ENCODE measurements at places on chromosomes 6 and 20.

DNA sequence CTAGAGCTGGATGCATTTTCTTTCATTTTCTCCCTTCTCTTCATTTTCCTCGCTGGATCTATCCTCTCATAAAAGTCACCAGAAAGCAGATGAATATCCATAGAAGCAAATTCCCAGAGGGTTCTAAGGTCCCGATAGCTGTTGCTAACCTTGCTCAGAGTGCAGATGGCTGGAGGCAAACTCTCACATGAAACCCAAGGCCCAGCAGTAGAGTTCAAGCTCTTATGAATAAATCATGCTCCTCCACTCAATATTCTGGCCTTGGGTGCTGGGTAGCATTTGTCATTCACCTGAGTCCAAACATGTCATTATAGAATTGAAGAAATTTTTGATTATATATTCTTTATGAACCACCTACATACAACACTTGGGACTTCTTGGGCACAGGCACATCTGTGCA is 539.7 kb upstream of the MARCKS start:
- DNase-seq: no peak

- no peak for DNase-seq
Measured at GRCh38 chr6:100255701-100256100, 209.0 kb downstream of the SIM1 start.

GRCh38 chr6:112881828-112882780 is 535.0 kb downstream of the RFPL4B start:
- DNase-seq: peak; percentile 30

DNA sequence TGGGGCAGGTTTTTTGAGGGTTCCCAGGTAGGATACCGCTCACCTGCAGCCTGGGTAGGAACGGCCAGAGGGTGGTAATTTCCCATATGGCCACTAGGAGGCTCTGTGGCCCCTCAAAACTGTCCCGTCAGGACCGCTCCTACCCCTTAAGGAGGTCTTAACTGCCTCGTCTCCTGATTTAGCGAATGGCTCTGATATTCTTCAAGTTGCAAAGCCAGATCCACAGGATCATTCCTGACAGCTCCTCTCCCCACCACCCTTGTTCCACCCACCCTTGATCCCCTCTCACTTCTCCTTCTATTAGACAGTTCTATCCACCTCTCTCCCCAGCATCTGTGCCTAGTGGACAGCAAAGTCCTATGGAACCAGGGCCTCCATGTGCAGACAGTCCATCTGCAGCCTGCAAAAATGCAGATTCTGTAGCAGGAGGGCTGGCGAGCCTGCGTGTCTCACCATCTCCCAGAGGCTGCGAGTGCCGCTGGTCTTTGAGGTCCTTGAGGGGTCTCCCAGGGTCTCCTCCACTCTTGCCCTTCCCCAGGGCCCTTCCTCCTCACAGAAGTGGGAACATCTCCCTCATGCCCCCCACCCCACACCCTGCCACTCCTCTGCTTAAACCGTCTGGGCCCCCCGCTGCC is 34.3 kb upstream of the ZBP1 start:
- peak; percentile 69 for DNase-seq

DNA sequence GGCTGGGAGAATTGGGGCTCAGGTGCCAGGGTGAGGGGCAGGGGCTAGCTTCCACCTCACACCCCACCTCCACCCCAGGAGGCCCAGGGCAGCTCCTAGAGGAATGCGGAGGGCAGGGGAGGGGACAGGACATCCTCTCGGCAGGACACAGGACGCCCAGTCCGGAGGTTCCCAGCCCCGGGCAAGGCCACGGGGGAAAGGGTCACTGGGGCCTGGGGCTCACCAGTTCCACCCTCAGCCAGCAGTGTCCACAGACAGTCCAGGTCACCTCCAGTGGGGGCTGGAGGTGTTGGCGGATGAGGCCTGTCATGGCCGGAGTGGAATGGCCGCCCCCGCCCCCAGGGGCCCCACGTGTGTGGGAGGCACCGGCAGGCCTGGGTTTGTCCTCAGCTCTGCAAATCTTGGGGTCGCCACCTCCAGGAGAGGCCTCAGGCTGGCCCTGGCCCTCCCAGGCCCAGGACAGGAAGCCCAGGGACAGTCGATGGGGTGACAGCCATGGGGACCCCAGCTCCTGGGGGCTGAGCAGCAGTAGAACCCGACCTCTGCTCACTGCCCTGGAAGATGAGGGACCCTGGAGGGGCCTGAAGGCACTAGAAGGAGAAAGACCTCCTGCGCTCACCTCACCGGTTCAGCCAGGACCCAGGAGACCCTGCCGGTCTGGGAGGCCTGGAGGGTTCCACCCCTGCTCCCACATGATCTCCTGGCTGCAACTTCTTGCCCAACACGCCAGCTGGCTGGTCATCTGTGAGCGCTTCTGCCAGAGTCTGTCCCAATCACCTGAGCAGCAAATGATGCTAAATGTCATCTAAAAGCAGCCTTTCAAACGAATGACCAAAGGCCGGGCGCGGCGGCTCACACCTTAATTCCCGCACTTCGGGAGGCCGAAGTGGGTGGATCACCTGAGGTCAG is 13.0 kb upstream of the ABHD16B start:
- no peak for DNase-seq

DNA sequence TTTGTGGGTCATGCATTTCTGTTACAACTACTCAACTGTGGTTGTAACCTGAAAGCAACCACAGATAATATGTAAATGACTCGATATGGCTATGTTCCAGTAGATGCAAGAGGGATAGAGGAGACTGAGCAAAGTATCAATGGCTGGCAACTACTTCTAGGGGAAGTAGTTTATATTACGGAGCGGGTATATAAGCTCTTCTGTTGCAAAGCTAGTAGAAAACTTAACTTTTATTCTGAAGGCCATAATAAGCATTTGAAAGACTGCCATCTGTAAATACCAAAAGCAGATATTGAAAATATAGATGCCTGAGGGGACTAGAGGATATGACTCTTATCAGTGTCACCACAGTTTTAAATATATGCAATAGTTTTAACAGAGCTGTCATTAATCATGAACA is 655.3 kb downstream of the PHF3 start:
- no peak for DNase-seq

GRCh38 chr6:41071501-41071922 is 644 bp downstream of the OARD1 start:
- no peak for DNase-seq

GRCh38 chr6:31706599-31706998 is at the start of gene LY6G6F:
LY6G6F (plus strand) TSS chr6:31706866; CDS start chr6:31706907, 41 bp downstream.
- DNase-seq: peak; percentile 39

DNA sequence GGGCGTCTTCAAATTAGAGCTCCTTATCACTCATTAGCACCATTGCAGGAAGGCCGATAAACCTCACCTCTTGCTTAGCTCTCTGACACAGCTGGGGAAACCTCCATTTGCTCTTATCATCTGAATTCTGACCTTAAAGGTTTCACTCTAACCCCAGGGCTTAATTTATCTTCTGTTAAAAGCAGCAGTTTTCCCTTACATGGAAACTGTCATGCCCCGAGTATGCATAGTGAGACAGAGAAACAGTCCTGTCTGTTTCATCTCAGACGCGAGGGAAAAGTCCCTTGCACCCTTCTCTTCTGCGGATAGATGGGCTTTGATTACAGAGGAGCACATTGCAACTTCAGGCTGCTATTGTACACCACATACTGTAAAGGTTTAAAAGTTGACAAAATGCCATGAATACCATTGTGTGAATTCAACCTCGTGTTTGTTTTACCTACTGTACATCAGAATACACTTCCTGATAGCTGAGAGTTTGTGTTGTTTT is 191.5 kb upstream of the BMP2 start:
- peak; percentile 58 for DNase-seq

GRCh38 chr20:44074252-44075151 is 112.5 kb downstream of the JPH2 start:
- peak; percentile 40 for DNase-seq

- no peak for DNase-seq
Measured at GRCh38 chr6:157430834-157431233, 49.8 kb downstream of the ZDHHC14 start.

- no peak for DNase-seq
Measured at GRCh38 chr20:54234991-54235390, 27.1 kb downstream of the PFDN4 start.

- peak; percentile 25 for DNase-seq
Measured at GRCh38 chr6:31920811-31921210, 6.7 kb upstream of the C2 start.

GRCh38 chr20:36040571-36040970 is 72.2 kb downstream of the CNBD2 start:
- DNase-seq: no peak

DNA sequence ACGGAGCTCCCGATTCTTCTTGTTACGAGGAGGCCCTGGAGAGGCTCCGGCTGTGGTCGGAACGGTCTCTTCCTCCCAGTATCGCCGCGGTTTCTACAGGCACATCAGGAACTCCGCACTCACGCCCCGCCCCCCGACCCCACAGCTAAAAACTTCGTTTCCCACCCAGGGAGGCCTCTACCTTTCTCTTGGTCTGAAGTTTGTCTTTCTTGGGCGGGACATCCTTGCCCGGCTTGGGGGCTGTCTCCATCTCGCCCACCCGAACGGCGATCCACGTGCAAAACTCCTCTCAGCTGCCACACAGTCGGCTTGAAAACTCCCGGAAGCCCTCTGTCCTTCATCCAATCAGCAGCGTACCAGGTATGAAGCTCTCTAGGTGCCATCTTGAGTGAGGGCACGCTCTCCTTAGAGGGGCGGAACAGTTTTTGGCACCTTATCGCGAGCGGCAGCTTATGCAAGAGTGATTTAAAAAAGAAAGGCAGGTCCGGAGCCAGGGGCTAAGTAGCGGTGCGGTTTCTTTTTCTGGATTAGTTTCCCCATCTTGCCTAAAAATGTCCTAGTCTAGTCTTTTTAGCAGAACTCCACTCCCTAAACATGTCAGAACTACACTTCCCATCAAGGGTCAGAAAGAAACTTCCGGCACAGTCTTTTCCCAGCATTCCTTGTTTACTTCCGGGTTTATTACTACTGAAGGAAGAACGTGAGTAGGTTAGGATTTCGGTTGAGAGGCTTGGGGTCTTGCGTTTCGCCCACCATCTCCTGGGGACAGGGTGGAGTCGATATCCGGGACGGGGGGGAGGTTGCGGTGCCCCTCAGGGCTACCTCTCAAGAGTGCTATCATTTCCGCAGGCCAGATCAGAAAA is at the start of the genes PFDN6 and WDR46:
Gene PFDN6 (plus strand): TSS at position 681 of the 863 bp plus-strand sequence. CDS start 256 bp downstream, outside the sequence.
Gene WDR46 (minus strand): TSS at position 319 of the 863 bp plus-strand sequence. CDS start 69 bp downstream, at position 250.
- DNase-seq: peak; percentile 90

- DNase-seq: no peak
Measured at GRCh38 chr6:151494235-151494935, 568 bp downstream of the CCDC170 start.

DNA sequence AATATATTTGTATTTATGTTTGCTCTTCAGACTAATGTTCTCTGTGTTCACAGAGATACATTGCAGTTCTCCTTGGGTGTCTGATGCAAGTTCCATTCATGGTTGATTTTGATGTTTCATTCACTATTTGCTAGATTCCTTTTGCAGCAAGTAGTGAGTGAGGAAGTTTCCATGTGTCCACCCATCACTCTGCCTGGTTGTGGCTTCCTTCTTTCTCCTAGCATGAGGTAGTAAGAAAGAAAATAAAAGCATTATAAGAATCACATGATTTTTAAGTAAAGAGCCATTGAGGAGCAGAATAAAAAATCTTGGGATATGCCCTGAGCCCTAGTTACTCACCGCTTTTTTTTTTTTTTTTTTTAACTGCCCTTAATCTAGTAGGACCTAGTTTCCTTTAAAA is 8.7 kb downstream of the SASH1 start:
- DNase-seq: no peak

GRCh38 chr6:150730801-150731457 is 131.2 kb downstream of the PLEKHG1 start:
- no peak for DNase-seq

DNA sequence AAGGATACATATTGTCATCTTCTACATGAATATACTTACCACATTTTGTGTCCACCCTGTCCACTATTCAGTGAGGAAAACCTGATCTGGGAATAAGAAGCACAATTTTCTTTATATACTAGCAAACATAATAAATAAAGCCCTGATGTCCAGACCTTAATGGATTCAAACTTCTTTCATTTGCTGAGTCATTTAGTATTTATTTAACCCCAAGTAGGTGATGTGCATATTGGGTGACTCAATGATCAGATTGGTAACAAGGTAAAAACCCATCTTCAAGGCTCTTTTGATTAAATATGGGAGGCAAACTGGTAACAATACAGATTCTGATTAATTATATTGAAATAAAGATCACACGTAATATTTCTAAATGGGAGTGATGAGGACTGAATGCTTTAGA is 1159.8 kb upstream of the EYS start:
- DNase-seq: no peak

DNA sequence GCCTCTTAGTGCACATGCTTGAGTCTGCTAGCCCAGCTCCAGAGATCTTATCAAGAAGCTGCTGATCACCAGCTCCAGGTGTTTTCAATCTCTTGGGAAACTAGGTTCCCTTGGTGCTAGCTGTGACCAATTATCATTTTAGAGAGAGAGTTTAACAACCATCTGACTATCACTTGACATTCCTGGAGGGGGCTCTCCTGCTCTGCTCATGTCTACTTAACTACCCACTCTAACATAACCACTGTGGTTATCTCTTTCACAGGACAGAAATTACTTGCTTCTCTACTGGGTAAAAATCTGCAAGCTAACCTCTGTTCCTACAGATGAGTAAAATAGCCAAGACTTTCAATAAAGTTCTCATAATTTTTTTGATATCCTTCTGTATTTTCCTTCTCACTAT is 823.4 kb upstream of the GJE1 start:
- peak; percentile 14 for DNase-seq

GRCh38 chr6:132418235-132418965 is 17.1 kb upstream of the MOXD1 start:
- no peak for DNase-seq

DNA sequence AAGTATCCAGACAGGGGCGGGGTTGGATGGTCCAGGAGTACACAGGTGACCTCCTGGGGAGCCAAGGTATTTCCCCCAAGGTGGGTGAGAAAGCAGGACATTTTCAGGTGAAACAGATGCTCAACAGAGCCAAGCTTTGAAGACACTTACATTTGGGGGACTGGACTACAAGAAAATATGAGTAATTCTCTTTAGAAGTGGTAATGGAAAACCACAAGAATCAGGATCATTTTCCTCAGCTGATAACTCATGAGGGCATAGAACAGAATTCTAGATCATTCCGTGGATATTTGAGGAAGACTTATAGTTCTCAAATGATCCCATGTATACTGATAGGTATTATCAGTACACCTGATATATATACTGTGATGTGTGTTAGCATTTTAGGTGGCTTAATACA is 89.9 kb downstream of the UST start:
- DNase-seq: no peak

DNA sequence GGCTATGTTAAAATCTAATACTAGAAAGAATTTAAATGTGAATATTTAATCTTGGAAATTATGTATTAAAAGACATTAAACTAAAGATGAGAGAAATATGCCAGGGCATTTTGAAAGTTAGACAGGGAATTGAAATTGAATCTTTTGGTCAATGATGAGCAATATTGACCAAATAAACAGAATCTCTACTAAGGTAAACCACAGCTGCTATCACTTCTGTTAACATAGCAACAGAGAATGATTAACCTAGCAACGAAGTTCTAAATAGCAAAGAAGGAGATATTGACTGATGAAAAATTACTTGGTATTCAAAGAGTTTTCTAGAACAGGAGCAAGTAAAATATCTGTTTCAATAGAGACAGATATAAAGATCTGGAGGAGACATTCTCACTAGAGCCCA is 45.2 kb upstream of the RSPO3 start:
- DNase-seq: no peak

GRCh38 chr20:22768266-22769178 is 184.2 kb upstream of the FOXA2 start:
- peak; percentile 21 for DNase-seq

GRCh38 chr6:20900389-20901160 is 366.3 kb downstream of the CDKAL1 start:
- DNase-seq: no peak

- peak; percentile 52 for DNase-seq
Measured at GRCh38 chr6:159646733-159647132, 46.3 kb downstream of the SOD2 start.

Data from fibroblast of pulmonary artery (primary cell).